ENCODE measurements at places on chromosomes 11 and 22. TPM values are rescaled to one million over a fixed set of nuclear protein-coding genes. Genes with fewer than 3 reads are reported as not detected.

Gene SLC22A12
- total RNA-seq, result not detected

Gene TRIM66
- 34.2 TPM for total RNA-seq

Gene DERL3
- 1.1 TPM for total RNA-seq

Gene ASCL2
- total RNA-seq, result 11.9 TPM

Gene APOBEC3F
- total RNA-seq, result 8.3 TPM

Gene SOX10
- 0.66 TPM for total RNA-seq

Gene CHRDL2
- not detected for total RNA-seq

Gene MUC2
- 817 TPM for total RNA-seq

Gene MIOX
- not detected for total RNA-seq

DNA sequence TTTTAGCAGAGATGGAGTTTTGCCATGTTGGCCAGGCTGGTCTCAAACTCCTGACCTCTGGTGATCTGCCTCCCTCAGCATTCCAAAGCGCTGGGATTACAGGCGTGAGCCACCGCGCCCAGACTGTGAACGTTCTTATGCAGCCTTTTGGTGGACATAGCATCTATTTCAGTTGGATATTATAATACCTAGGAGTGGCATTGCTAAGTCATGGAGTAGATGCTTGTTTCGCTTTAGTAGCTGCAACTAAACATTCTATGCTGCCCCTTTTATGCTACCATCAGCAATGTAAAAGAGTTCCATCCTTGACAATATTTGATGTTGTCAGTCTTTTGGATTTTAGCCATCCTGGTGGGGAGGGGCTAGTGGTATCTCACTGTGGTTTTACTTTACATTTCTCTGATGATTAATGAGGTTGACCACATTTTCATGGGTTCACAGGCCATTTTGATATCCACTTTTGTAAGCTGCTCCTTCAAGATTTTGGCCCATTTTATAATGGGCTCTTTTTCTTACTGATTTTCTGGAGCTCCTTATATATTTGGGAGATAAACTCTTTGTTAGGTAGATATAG, 16.5 kb upstream of the APOBEC3A start:
- peak; percentile 31 for DNase-seq

DNA sequence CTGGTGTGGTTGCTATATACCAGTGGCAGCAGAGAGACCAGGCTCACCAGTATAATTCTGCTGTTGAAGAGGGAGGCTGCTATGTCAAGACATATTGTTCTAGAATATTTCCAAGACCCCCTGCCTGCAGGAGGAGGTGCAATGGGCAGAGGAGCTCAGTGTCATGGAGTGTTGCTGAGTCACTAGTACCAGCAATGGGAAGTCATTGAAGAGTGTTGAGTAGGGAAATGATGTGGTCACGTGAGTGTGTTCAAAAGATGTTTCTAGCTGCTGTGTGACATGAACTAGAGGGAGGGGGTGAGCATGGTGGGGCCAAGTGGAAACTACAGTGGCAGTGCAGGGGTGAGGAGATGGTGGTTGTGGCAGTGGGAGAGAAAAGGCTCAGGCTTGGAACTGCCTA, 76.3 kb upstream of the BIRC3 start:
- no peak for DNase-seq

GRCh38 chr11:131748151-131749050, 378.0 kb downstream of the NTM start:
- DNase-seq, result peak; percentile 63

- DNase-seq, result no peak
Measured at GRCh38 chr11:122422682-122423081, 232.8 kb upstream of the UBASH3B start.

DNA sequence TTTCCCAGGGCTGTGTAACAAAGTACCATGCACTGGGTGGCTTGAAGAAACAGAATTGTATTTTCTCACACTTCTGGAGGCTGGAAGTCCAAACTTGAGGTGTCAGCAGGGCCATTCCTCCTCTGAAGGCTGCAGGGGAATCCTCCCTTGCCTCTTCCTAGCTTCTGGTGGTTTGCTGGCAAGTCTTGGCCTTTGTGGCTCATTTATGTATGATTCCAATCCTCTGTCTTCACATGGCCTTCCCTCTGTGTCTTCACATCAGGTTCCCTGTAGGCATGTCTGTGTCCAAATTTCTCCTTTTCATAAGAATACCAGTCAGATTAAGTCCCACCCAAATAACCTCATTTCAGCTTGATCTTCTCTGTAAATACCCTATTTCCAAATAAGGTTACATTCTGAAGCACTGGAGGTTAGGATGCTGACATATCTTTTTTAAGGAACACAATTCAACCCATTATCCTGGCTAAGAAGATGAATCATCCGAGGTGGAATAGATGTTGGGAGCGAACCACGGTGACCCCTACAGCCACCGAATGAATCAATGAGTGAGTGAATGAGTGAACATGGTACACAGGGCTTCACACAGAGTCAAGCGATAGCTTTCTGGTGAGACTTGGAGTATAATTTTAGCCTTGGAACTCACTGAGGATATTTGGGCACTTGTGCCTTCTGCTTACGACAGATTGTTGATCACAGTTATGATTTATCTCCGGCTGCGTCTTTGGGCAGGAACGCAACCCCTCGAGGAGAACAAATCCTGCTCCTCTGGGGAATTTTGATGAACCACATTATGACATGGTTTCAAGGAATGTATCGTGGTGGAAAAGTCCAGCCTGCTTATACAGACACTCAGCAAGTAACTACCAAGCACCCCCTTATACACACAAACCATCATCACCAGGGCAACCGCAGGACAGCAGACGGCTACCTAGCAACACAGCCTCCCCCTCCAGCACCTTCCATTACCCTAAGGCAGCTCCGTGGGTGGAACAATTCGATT, 34.3 kb upstream of the MICAL2 start:
- no peak for DNase-seq

- peak; percentile 19 for DNase-seq
Measured at GRCh38 chr11:10478066-10478465, 23.0 kb downstream of the AMPD3 start.

DNA sequence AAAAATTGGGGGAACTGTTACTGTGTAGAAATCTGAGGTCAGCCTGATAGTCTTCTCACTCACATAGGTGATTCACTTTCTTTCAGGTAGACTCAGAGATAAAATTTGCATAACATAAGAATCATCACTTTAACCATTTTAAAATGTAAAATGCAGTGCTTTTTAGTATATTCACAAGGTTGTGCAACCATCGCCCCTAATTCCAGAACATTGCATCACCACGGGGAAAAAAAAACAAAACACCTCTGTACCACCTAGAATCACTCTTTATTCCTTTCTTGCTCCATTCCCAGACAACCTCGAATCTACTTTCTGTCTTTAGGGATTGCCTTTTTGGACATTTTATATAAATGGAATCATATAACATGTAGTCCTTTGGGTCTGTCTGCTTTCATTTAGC, 20.9 kb downstream of the CHEK1 start:
- no peak for DNase-seq

- DNase-seq, result no peak
Measured at GRCh38 chr11:120032766-120033390, 105.0 kb downstream of the TRIM29 start.

DNA sequence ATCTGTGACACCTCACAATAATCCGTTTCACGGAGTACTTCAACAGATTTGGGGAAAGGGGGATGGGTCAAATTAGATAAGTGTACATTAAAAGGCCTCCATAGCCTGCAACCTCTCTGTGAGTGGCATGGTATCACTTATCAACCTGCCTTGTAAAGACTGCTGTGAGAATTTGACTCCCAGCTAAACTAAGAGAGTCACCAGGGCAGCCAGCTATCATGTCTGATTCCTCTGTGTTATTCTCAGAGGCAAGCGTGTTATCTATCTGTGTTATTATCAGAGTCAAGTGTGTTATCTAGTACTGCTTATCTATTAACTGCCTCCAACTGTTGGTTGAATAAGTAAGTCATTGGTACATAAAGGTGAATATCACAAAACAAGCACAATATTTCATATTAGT, 4.1 kb upstream of the FAM83F start:
- DNase-seq, result no peak

DNA sequence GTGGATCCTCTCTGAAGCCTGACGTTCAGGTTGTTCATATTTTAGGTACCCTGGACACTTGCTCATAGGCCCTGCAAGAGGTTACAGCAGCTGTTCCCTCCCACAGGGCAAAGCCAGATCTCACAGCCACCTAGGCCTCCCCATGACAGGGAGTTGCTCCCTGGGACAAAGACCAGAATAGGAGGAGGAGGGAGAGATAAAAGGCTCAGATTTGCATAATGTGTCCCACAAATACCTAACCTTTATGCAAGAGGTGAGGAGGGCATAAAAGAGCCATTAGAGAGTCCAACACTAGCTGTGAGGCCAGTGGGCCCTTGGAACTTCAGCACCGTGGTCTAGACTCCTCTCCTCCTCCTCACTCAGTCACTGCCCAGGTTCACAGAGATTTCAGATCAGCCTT, 33.8 kb downstream of the ZNF280B start:
- no peak for DNase-seq

GRCh38 chr22:48960980-48961660, 866.6 kb downstream of the BRD1 start:
- peak; percentile 15 for DNase-seq

GRCh38 chr22:44677871-44678555, 24.0 kb upstream of the PRR5 start:
- no peak for DNase-seq

GRCh38 chr11:64685536-64685935, 37.5 kb downstream of the NRXN2 start:
- DNase-seq, result no peak
